B cell (primary cell): ENCODE measurements at places on chromosomes 2 and 18.

DNA sequence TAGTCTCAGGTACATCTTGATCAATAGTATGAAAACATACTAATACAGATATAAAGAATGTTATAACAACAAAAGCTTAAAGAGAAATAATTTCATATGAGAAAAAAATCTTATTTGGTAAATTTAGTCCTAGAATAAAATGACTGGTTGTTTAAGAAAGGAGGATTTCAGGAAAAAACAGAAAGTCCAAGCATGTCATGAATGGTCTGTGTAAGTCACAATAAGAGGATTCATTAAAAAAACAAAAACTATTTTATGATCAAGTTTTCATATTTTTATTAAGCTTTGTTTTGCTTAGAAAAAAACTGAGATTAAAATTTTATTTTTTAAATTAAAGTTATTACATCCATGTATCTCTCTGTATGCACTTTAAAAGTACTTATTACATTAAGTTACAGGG lies 353.9 kb upstream of the SPHKAP start:
- DNase-seq: no peak

DNA sequence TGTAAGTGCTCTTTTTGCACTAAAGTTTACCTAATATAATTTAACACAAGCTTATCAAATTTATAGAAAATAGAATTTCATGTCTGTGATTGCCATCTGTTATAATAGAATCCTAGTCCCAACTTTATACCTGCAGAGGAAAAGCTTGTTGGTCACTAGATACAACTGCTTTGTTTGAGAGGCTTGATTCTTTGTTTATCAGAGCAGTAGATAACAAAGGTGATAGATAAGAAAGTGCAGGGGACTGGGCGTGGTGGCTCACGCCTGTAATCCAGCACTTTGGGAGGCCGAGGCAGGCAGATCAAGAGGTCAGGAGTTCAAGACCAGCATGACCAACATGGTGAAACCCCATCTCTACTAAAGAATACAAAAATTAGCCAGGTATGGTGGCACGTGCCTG lies 528.0 kb downstream of the STK39 start:
- DNase-seq: no peak

DNA sequence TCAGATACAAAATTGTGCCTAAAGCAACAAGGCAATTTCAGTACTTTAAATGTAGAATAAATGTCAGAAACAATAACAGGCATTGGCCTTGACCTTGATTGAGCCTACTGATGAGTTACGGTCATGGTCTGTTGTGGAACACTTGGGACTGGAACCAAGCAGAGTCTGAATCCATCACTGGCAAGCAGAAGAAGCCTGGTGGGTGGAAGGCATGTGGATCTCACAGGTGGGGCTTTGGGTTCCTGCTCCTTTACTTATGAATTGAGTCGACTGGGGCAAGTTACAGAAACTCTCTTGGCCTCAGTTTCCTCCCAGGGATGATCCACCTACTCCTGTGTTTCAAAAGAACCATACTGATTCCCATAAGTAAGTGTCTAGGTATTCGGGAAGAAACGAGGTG lies 102.3 kb downstream of the KCNF1 start:
- no peak for DNase-seq

GRCh38 chr2:173076581-173077345 lies 1.1 kb downstream of the MAP3K20 start:
- no peak for DNase-seq

- no peak for DNase-seq
These were observed 343.4 kb upstream of the SALL3 start for GRCh38 chr18:78636260-78636659.

DNA sequence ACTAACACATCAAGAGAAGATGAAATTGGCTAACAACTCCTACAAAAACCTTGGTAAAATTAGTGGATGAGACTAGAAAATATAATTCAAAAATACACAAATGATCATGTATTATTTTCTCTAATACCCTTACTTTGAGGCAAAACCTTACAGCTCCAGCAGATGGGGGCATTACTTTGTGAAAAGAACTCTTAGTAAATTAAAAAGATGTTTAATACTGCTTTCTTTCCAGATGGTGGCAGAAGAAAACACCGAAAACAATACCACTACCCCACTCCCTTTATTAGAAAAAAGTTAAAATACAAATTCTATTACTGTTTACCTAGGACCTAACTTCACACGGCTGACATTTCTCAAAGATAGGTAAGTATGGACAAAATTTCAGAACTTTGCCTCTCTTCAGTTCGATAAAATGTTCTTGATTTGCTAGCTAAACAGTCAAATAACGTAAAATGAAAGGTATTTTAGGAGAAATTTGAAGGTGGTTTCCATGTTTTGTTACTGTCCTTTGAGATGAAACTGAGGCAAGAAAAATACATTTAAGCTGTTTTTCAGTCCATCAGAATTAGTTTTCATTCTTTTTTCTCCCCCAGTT lies 30.6 kb downstream of the ORC4 start:
- peak; percentile 67 for DNase-seq
